ENCODE measurements at places on chromosomes 3 and 15.

GRCh38 chr3:78757731-78758130 lies 1010.1 kb downstream of the ROBO1 start:
- no peak for DNase-seq

DNA sequence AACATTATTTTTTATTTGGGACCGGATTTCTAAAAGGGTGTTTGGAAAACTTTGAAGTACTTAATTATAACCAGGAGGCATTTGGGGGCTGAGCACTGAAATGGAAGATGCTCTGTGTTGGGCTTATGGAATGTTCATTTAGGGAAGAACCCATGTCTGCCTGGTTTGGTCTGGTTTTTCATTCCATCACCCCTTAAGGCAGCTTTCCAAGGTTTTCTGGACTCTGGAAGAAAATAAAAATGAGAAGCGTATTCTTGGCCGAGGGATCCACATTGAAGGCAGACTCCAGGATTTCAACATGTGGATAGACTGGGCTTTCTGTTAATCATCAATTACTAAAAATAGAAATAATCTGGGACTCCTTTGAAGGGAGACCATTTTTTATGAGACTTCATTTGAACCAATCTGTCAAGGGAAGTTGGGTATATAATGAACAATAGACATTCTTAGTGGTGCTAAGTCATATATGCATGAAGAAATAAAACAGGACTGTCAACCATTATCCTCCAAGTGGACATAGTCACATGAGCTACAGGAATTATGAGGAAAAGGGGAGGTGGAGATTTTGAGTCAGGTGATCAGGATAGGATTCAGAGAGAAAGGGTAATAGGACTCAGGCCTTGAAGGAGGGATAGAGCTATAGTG lies 270.5 kb upstream of the ADAMTS9 start:
- no peak for DNase-seq

DNA sequence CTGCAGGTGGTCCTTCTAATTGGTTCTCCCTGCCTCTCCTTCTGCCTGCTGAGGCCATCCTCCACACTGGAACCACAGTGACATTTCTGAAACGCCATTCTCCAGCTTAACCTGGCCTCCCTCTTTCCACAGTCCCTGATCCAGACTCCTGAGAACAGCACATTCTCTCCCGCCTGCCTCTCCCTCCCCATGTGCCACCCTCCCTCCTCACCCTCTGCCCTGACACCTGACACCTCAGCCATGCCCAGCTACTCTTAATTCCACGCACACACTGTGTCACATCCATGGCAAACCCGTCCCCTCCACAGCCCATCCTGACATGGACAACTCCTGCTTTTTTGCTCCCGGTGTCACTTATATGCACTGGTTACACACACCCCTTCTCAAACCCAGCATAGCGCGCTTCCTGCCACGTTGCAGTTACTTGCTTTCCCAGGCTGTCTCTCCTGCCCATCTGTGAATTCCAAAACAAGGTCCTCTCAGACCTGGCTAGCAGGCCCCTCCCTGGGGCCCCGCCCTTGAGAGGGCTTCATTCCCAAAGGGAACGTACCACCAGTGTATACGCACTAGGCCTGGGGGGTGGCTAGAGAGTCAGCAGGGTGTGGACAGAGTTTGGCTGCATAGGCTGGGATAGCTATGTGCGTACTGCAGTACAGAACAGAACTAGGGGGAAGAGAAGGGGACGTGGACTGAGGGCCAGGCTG lies 92.7 kb upstream of the BLM start:
- no peak for DNase-seq

DNA sequence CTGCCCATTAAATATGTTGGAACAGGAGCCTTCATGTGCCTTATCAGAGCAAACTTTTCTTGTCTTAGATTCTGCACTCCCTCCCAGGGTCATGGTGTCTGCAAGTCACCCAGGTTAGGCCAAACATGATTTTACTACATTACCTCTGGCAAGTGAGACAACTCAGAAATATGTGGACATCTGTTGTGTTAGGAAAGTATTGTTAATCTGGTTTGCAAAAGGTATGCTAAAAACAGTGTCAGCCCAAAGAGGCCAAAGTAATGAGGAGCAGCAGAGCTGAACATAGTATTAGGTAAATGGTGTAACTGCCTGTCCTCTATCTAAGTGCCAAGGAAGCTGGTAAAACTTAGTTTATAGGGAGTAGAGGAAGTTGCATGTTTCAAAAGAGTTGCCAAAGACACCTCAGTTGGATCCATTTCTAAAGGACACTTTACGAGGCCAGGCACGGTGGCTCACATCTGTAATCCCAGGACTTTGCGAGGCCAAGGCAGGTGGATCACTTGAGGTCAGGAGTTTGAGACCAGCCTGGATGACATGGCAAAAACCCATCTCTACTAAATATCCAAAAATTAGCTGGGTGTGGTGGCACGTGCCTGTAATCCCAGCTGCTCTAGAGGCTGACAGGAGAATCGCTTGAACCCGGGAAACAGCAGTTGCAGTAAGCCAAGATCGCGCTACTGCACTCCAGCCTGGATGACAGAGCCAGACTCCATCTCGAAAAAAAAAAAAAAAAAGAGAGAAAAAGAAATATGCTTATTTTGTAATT lies 22.5 kb upstream of the PPIB start:
- DNase-seq, result no peak

- no peak for DNase-seq
These were observed 2.2 kb downstream of the FURIN start for GRCh38 chr15:90870354-90871138.

- no peak for DNase-seq
These were observed 110.4 kb upstream of the RORA start for GRCh38 chr15:61339516-61339915.

Measured in activated CD4-positive, CD25-positive, alpha-beta regulatory T cell (primary cell).